Activated CD4-positive, alpha-beta memory T cell treated with anti-CD3 and anti-CD28 coated beads, Interleukin-2, amount 10 ng/mL, durations not matched to agents 7 days and 5 days (primary cell): ENCODE measurements at places on chromosomes 7 and 10. TPM values are rescaled to one million over a fixed set of nuclear protein-coding genes. Genes with fewer than 3 reads are reported as not detected.

- no peak for DNase-seq
- H3K36me3 ChIP-seq, result peaks cover 3% of the 10 kb centered on the region
Observed at GRCh38 chr10:69624245-69624786, 5.7 kb upstream of the FAM241B start.

DNA sequence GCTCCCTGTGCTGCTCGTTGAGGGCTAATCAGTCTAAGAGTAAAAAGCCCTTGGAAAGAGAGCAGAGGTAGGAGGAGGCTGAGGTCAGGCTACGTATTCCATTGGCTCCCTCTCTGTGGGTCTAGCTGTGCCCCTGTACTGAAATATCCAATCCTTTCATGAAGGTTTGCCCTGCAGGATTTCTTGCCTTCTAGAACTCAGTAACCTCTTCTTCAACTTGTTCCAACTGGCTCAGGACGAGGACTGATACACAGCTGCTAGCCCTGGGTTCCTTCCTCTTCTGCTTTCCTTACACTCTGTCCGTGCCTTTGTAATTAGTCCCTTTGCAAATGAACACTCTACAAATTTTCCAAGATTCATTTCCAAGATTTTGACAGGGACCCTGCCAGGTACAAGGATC is 560.5 kb downstream of the ACTR3B start:
- H3K4me1 ChIP-seq, result no peaks in the 10 kb centered on the region
- H3K4me3 ChIP-seq, result no peak overlapping the region
- no peak overlapping the region for H3K27ac ChIP-seq

GRCh38 chr10:88617772-88618300 is 31.3 kb downstream of the LIPJ start:
- DNase-seq, result no peak
- H3K4me3 ChIP-seq, result no peak overlapping the region
- no peak overlapping the region for H3K27ac ChIP-seq
- H3K36me3 ChIP-seq, result no peaks in the 10 kb centered on the region
- peaks cover 7% of the 10 kb centered on the region for H3K27me3 ChIP-seq

- no peak for DNase-seq
- H3K27ac ChIP-seq, result no peak overlapping the region
- H3K4me3 ChIP-seq, result no peak overlapping the region
- peaks cover 28% of the 10 kb centered on the region for H3K27me3 ChIP-seq
- no peaks in the 10 kb centered on the region for H3K36me3 ChIP-seq
Observed at GRCh38 chr10:7135188-7135587, 275.6 kb downstream of the SFMBT2 start.

DNA sequence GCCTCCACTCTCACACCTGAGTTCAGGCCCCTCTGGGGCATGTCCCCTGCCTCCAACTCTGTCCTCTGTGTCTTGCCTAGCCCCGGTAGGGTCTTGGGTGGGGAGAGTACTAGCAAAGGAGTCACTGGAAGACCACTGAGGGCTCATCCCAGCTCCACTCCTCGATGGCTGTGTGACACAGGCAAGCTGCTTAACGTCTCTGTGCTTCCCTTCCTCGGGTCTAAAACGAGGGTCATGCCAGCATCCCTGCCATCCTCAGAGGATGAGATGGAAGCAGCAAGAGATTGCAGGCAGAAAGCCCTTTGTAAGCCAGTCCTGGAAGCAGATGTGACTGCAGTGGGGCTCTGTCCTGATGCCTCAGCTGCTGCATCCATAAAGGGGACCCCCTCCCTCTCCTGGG is 15.2 kb upstream of the C10orf105 start:
- H3K36me3 ChIP-seq, result peaks cover 2% of the 10 kb centered on the region
- H3K27me3 ChIP-seq, result no peaks in the 10 kb centered on the region
- peak overlapping the region; percentile 91 for H3K27ac ChIP-seq
- peaks cover 73% of the 10 kb centered on the region for H3K4me1 ChIP-seq
- no peak for DNase-seq

DNA sequence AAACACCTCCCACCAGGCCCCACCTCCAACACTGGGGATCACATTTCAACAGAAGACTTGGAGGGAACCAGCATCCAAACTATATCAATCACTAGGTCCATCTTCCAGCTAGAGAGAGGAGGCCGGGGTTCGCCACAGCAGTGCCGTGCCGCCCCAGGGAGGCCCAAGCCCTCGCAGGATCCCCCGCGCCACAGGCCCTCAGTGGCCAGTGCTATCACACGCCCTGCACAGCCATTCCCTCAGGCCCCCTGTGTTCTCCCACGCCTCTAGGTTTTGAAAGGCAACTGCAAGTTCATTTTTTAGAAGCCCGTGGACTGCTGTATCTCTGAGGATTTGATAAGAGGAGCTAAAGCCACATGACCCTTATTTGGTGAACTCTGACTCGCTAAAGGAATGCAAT is 136.4 kb downstream of the OAT start:
- no peaks in the 10 kb centered on the region for H3K27me3 ChIP-seq
- H3K4me1 ChIP-seq, result peaks cover 2% of the 10 kb centered on the region
- DNase-seq, result no peak
- H3K27ac ChIP-seq, result no peak overlapping the region

GRCh38 chr7:46999866-47000265 is 582.0 kb downstream of the TNS3 start:
- no peak for DNase-seq
- H3K27ac ChIP-seq, result no peak overlapping the region
- H3K36me3 ChIP-seq, result no peaks in the 10 kb centered on the region
- H3K4me3 ChIP-seq, result no peak overlapping the region

GRCh38 chr10:118668228-118668952 is 72.9 kb upstream of the PRLHR start:
- peaks cover 3% of the 10 kb centered on the region for H3K4me1 ChIP-seq
- no peak overlapping the region for H3K27ac ChIP-seq
- H3K27me3 ChIP-seq, result no peaks in the 10 kb centered on the region

- no peaks in the 10 kb centered on the region for H3K27me3 ChIP-seq
- H3K4me1 ChIP-seq, result no peaks in the 10 kb centered on the region
- H3K4me3 ChIP-seq, result no peak overlapping the region
Observed at GRCh38 chr7:19920705-19921104, 147.3 kb upstream of the TMEM196 start.

- DNase-seq, result no peak
- H3K4me1 ChIP-seq, result no peaks in the 10 kb centered on the region
- no peak overlapping the region for H3K4me3 ChIP-seq
- no peak overlapping the region for H3K27ac ChIP-seq
Observed at GRCh38 chr7:32164341-32164996, 94.3 kb upstream of the PDE1C start.

- no peak overlapping the region for H3K27ac ChIP-seq
- peaks cover 6% of the 10 kb centered on the region for H3K4me1 ChIP-seq
- peak; percentile 20 for DNase-seq
Observed at GRCh38 chr7:8260871-8261694, 884 bp downstream of the ICA1 start.

DNA sequence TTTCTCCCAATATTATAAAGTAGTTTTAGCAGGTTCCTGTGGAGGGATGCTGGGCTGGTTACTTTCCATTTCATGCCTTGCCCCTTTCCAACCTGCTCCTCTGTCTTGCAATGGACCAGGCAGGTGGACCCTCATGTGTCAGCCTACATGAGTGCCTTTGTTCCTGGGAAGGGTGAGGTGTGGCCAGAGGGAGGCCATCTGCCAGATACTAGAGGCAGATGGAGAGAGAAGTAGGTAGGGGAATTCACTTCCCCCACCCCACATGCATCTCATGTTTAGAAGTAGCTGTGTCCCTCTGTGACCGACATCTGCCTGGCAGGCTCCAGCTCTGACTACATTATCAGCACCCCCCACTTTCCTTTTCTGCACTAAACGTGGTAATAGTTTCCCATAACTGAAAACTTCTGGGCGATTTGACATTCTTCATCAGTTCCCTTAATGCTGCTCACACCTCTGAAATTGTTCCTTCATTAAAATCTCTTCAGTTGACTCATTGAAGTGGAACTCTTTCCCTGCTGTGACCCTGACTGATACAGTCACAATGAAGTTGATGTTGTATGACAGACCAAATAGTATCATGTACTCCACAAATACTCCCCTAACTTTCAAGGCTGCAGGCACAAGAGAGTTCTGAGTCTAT is 396.3 kb upstream of the FZD8 start:
- H3K4me3 ChIP-seq, result no peak overlapping the region
- H3K4me1 ChIP-seq, result no peaks in the 10 kb centered on the region
- no peaks in the 10 kb centered on the region for H3K27me3 ChIP-seq

GRCh38 chr10:20443094-20443493 is 454.0 kb downstream of the NEBL start:
- H3K27me3 ChIP-seq, result no peaks in the 10 kb centered on the region
- no peak overlapping the region for H3K4me3 ChIP-seq
- no peaks in the 10 kb centered on the region for H3K4me1 ChIP-seq
- no peaks in the 10 kb centered on the region for H3K36me3 ChIP-seq

- H3K27me3 ChIP-seq, result peaks cover 53% of the 10 kb centered on the region
- no peak overlapping the region for H3K27ac ChIP-seq
- DNase-seq, result no peak
- no peaks in the 10 kb centered on the region for H3K4me1 ChIP-seq
- H3K4me3 ChIP-seq, result no peak overlapping the region
Observed at GRCh38 chr7:107994421-107995030, 8.4 kb downstream of the LAMB1 start.

GRCh38 chr10:90845726-90846125 is 12.1 kb downstream of the HTR7 start:
- H3K27me3 ChIP-seq, result peaks cover 16% of the 10 kb centered on the region
- peaks cover 2% of the 10 kb centered on the region for H3K36me3 ChIP-seq
- no peak overlapping the region for H3K27ac ChIP-seq
- no peak overlapping the region for H3K4me3 ChIP-seq

GRCh38 chr10:119344381-119344780 is 137.0 kb downstream of the GRK5 start:
- H3K4me1 ChIP-seq, result peaks cover 36% of the 10 kb centered on the region
- peaks cover 24% of the 10 kb centered on the region for H3K36me3 ChIP-seq
- no peaks in the 10 kb centered on the region for H3K27me3 ChIP-seq
- DNase-seq, result no peak

DNA sequence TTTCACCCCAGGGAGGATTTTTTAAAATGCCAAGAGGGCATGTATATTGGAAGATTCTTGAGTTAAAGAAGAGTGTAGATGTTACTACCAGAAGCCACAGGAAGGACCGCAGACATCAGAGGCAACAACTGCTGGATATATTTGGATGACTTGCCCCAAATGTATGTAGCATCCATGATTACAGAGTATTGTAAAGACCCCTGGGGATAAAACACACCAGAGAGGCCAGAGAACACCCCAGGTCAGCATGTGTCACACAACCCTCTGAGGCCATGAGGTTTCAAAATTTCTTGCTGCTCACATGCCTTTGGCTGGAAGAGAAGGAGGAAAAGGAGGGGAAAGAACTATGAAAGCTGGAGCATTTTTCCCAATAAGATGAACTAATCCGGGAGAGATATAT is 108.0 kb upstream of the LSM8 start:
- H3K4me1 ChIP-seq, result peaks cover 5% of the 10 kb centered on the region
- no peak overlapping the region for H3K4me3 ChIP-seq
- H3K27ac ChIP-seq, result no peak overlapping the region
- no peak for DNase-seq
- H3K27me3 ChIP-seq, result no peaks in the 10 kb centered on the region
- H3K36me3 ChIP-seq, result no peaks in the 10 kb centered on the region

GRCh38 chr7:95421847-95422444 is 12.9 kb downstream of the PON2 start:
- no peak overlapping the region for H3K27ac ChIP-seq
- no peak for DNase-seq
- H3K4me3 ChIP-seq, result no peak overlapping the region
- no peaks in the 10 kb centered on the region for H3K27me3 ChIP-seq
- H3K4me1 ChIP-seq, result no peaks in the 10 kb centered on the region
- no peaks in the 10 kb centered on the region for H3K36me3 ChIP-seq

CASP7 gene
- total RNA-seq, result 39.3 TPM

CDK5 gene
- total RNA-seq, result 17.6 TPM

AKR1C2 gene
- not detected for total RNA-seq

PLEKHS1 gene
- not detected for total RNA-seq

ACBD5 gene
- 25.2 TPM for total RNA-seq

NPSR1 gene
- not detected for total RNA-seq

ZNF282 gene
- total RNA-seq, result 66.6 TPM

HOXA9 gene
- not detected for total RNA-seq

CLCN1 gene
- not detected for total RNA-seq

A1CF gene
- not detected for total RNA-seq
